ENCODE measurements at places on chromosomes 11 and 22.

- DNase-seq = no peak
Measured at GRCh38 chr11:8375460-8375859, 111.8 kb upstream of the LMO1 start.

DNA sequence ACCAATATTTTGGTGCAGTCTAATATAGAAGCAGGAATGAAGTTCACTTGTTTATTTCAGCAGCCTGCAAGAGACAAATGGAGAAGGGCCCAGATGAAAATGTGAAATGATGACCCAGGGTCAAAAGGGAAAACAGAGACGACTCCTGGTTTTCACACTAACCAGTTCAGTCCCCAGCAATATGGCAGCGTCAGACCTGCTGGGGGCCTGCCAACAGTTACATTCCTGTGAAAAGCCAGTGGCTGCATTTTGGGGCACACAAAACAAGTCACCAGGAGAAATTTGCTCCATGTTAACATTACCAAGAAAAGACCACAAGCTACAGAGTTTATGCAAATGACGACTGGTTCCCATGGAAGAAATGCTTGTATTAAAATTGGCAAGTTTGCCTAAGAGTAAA lies 80.2 kb downstream of the CCDC34 start:
- no peak for DNase-seq

- peak; percentile 8 for DNase-seq
Measured at GRCh38 chr11:36672815-36673450, 74.9 kb upstream of the RAG2 start.

DNA sequence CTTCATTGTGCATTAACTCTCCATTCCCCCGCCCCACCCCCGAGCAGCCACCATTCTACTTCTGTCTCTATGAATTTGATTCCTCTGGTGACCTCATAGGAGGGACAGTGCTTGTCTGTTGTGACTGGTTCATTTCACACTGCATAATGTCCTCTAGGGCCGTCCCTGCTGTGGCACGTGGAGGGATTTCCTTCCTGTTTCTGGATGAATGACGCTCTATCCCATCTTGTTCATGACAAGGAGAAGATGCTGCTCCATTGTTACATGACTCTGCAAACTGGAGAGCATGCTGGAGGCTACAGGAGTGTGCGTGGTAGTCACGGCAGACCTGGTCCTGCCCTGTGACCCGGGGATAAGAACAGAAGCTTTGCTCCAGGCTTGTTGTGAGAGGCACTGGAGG lies 61.3 kb downstream of the RTL6 start:
- DNase-seq = no peak

DNA sequence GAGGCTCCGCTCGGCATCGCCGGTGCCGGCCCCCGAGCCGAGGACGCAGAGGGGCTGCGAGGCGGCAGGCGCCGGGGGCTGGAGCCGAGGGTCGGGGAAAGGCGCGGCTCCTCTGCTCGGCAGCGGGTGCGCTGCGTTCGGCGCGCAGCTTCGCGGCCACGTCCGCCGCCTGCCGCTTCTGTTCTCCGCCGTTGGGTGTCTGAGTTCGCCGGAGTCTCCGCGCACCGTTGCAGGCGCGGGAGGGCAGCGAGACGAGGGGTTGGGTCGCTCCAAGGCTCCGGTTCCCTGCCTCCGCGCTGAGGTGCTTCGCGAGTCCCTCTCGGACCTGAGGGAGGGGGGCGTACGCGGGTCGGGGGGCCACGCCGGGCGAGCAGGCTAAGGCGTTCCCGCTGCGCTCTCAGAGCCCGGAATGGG lies 347 bp downstream of the MN1 start:
- DNase-seq = no peak

- no peak for DNase-seq
Measured at GRCh38 chr11:107453594-107454286, 3.9 kb downstream of the CWF19L2 start.

DNA sequence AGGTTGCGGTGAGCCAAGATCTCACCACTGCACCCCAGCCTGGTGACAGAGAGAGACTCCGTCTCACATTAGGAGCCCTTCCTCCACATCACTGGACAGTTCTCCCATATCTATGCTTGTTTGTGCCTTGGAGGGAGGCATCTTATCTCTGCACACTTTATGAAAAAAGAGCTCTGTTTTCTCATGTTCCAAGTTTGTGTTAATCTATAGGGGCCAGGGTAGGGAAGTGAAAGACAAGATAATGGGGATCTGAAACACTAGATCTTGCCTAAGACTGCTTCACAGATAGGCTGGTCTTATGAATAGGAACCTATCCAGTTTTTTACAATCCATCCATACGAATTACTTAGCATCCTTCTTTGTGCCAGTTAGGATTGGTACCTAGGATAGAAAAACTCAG lies 17.1 kb downstream of the OR6Q1 start:
- DNase-seq = no peak

- no peak for DNase-seq
Measured at GRCh38 chr11:19771463-19771862, 58.8 kb downstream of the NAV2 start.

DNA sequence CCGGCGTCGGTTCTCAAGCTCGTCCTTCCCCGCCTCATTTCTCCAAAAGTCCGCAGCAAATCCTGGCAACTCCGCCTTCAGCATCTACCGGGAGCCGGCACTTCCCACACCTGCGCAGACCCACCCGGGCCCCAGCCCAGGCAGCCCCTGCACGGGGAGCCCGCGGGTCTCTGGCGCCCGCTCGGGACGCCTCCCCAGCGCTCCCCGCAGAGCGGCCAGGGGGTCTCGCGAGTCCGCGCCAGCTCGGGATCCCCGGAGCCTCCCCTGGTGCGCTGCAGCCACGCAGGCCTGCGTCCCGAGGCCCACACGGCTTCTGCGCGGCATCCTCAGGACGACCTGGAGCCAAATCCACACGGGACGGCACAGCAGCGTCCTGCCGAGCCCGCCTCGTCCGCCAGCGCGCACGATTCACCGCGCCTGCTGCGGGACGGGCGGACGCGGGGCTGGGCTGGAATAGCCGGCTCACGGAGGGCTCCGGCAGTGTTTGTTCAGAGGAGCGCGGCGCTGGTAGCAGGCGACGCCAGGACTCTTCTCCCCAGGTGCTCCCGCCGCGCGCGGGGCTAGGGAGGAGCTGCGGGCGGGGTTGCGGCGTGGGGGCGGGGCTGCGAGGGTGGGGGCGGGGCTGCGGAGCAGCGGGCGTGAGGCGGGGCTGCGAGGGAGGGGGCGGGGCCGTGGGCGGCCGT lies 816 bp upstream of the PHRF1 start:
- DNase-seq = peak; percentile 55

DNA sequence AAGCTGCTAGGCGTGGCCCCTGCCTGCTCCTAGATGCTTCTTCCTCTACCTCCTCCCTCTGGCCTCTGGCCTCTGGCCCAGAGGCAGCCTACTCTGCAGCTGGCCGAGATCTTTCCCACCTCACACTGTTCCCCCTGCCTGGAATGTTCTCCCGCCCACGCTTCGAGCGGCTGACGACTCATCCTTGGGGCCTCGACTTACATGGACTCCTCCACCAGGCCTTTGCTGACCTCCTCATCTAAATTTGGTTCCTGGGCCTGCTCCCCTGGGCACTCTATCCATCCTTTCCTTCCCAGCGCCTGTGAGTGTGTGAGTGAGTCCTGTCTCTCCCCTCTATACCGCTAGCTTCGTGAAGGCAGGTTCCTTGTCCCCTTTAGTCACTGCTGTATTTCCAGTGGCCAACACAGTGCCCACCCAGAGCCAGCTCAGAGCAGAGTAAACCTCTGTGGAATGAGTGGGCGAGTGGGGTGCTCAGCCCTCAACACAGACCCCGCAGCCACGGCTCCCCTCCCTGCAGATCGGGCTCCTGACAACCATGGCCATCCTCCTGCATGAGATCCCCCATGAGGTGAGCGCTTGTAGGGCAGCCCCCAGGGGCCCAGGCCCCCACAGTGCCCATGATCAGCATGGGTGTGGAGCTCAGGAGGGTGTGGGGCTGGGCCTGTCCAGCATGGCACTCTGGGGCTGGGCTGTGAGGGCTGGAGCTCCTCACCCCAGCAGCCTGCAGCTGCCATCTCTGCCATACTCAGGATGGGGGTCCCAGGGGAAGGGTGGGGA lies 5.7 kb downstream of the SLC39A13 start:
- no peak for DNase-seq

GRCh38 chr11:28566339-28567089 lies 458.3 kb downstream of the METTL15 start:
- peak; percentile 34 for DNase-seq

GRCh38 chr22:27438271-27438980 lies 363.1 kb downstream of the MN1 start:
- DNase-seq = peak; percentile 51

- DNase-seq = no peak
Measured at GRCh38 chr11:44467413-44467812, 98.0 kb upstream of the CD82 start.

DNA sequence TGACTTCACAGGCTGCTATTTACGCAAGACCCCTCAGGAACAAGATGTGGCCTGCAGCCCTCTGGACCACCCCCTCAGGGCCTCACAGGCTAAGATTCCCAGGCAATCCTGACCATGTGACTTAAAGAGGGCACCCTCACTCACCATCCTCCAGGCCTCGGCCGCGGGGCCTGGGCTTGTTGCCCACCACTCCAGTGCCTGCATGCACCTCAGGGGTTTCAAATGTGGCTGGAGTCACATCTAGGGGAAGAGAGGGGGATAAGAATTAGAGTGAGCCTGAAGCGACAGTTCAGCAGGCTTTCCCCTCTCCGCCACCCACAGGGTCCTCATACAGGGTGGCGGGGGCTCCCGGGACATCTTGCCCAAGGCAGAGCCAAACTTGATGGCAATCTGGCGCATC lies 2.1 kb downstream of the ESS2 start:
- no peak for DNase-seq

DNA sequence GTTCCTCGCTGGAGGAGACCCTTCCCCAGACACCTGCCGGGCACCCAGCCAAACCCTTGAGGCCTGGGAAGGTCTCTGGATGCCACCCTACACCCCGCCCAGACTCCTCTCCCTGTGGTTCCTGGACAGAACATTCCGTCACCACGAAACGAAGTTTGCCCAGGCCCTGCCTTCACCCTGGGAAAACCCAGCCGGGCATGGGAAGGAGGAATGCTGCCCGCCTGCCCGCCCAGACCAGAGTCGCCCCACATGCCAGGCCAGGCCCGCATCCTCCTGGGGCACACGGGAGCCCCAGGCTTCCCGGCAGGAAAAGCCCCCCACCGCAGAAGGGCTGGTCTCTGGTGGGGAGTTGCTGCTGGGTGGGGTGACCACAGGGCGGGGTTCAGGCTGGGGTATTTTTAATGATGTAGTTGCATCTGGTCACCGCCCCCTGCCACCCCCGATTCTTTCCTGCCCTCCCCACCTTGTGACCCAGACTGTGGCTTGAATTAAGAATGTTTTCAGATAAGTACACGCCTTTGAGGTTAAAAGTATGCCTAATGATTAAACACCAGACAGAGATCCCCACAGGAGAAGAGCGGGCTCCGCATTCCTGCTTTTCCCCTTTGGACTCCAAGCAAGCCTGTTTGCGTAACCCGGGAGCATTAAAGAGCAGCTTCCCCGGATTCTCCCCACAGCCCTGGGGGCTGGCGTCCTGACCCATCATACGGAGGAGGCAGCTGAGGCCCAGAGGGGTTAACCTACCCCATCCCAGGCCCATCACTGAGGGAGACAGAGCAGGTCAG lies 44.6 kb upstream of the PPARA start:
- no peak for DNase-seq

DNA sequence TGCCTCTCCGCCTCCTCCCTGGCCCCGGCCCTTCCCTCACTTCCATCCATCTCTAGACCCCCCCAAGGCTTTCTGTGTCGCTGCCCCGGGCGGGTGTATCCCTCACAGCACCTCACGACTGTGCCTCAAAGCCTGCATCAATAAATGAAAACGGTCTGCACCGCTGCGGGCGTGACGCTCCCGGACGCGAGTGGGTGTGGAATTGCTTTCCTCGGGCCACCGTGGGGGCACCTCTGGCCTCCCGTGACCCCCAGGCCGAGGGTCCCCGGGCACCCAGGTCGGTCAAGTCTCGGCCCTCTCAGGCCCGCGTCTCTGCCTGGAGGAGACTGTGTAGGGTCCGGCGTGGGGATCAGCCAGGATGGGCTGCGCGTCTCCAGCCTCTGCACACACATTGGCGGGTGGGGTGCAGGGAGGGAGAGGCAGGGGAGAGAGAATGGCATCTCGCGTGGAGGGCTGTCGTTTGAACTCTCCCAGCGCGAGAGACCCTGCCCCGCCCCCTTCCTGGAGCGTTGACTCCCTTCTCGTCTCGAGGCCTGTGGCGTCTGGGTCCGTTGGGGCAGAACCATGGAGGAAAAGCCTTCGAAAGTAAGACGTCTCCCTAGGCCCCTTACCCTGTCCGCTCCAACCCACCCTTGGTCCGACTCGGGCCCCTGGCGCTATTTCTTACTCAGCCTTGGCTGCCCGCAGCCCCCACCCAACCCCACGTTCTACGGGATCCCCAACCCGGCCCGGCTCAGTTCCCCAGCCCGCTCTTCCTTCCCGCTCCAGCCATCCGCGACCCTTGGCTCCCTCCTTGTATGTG lies at the start of gene CATSPERZ:
CATSPERZ (plus strand) TSS at position 512 of the 802 bp plus-strand sequence; CDS start at position 565, 53 bp downstream.
- no peak for DNase-seq

DNA sequence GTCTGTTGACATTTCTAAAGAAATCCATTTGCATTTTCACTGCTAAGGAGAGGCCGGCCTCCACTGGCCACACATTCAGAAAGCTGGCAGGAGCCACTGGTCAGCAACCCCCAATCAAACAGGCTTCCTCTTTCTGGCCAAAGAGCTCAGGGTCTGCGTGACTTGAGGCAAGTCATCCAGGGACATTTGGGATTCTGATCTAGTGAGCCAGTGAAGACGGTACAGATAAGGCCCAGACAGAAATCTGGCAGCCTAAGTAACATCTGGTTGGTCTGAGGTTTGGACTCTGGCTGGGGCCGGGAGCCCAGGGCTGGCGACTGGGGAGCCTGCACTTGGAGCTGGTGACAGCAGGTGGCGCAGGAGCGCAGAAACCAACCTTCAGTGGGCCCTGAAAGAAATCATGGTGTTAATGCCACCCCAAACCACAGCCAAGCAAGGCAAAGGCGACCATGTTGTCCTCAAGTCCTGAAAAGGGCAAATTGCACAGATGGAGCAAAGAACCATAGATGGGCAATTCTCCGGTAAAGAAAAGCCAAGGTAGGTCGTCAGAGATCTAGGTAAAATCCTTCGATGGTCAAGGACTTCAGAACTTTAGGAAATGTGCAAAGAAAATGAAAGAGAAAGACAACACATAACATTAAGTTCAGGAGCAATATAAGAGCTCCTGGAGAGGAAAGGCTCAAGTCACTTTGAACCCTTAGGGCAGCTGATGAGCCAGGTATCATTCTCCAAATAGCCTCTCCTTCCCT lies 99.4 kb upstream of the BLID start:
- no peak for DNase-seq

Measured in DMS153 (cell line).